ENCODE measurements at places on chromosomes 6 and 20.
A peak's percentile ranks its signal among the peaks of the same experiment; 100 is the strongest.

DNA sequence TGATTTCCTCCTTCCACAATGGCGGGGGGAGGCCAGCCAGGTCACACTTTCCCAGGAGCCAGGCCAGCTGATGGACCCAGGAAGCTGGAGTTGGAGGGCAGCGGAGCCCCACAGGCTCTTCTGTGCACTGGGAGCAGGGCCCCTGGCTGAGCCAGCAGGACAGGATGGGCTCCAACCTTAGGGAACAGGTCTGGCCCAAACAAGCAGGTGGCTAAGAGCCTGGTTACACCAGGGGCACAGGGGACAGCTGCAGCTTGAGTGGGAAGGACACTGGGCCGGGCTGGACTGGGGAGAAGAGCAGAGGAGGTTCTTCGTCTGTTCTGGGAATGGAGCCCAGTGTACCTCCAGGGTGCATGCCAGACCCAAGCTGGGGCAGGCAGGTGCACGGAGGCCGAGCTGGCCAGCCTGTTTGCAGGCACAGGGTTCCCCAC lies 102.3 kb downstream of the DLL1 start:
- DNase-seq = no peak

GRCh38 chr20:50588034-50588736 lies 78.0 kb downstream of the PTPN1 start:
- peak; percentile 54 for DNase-seq

- DNase-seq = no peak
Observed at GRCh38 chr6:49852975-49853374, 13.4 kb downstream of the CRISP1 start.

GRCh38 chr20:15162079-15162647 lies 824.8 kb upstream of the FLRT3 start:
- no peak for DNase-seq

- peak; percentile 31 for DNase-seq
Observed at GRCh38 chr6:37021356-37022129, 16.1 kb downstream of the FGD2 start.

- DNase-seq = no peak
Observed at GRCh38 chr6:20906945-20907344, 372.7 kb downstream of the CDKAL1 start.

DNA sequence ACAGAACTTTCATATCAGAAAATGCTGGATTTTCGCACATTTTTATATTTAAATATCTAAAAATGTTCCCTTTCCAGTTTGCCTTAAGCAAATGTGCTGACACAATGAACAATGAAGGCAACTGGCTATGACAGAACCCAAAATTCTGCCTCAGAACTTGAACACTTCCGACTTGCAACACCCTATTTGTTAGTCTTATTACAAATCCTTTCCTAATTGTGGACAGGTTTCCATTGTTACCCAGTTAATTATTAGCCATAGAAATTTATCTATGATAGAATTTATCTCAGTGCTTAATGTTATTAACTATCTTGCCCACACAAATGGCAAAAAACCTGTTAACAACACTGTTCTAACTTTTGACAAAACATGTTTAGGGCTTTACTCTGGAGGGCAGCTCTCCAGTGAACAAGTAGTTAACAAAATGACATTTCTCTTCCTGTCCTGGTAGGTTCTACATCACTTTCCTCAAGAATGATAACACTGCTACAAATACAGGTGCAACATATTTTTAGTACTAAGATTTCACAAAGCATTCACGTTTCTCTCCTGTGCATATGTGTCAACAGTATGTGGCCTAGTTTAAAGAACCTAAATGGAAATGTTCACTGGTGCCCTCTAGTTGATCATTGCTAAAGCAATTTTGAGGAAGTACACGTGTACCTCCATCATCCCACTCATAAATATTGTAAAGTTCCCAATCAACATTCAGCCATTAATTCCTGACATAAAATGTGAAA lies 58.4 kb downstream of the HIVEP2 start:
- DNase-seq = no peak
